ENCODE measurements at places on chromosomes 12 and 14.

DNA sequence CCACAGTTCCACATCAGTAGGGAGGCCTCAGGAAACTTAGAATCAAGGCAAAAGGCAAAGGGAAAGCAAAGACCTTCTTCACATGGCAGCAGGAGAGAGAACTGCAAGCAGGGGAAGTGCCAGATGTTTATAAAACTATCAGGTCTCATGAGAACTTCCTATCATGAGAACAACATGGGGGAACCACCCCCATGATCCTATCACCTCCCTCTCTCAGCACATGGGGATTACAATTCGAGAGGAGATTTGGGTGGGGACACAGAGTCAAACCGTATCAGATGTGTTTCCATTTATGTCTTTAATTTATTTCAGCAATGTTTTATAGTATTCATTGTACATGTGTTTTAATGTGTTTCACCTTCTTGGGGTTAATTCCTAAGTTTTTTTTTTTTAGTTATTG lies 25.8 kb downstream of the METAP2 start:
- no peak for DNase-seq

- no peak for DNase-seq
Measured at GRCh38 chr12:122503147-122503751, 2.5 kb upstream of the ZCCHC8 start.

DNA sequence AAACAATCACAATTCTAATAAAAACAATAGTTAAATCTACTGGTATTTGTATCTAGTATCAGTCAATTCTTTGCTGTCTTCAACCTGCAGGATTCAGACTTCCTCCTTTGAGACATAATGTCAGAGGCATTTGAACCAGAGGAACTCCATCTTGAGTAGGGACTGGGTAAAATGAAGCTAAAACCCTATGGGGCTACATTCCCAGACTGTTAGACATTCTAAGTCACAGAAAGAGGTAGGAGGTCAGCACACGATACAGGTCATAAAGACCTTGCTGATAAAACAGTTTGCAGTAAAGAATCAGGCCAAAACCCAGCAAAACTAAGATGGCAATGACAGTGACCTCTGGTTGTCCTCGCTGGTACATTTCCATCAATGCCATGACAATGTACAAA lies 48.2 kb upstream of the MAP3K9 start:
- no peak for DNase-seq

- no peak for DNase-seq
Measured at GRCh38 chr14:72830786-72831594, 62.9 kb downstream of the DPF3 start.

- DNase-seq = no peak
Measured at GRCh38 chr14:81889529-81889928, 355.9 kb upstream of the SEL1L start.

DNA sequence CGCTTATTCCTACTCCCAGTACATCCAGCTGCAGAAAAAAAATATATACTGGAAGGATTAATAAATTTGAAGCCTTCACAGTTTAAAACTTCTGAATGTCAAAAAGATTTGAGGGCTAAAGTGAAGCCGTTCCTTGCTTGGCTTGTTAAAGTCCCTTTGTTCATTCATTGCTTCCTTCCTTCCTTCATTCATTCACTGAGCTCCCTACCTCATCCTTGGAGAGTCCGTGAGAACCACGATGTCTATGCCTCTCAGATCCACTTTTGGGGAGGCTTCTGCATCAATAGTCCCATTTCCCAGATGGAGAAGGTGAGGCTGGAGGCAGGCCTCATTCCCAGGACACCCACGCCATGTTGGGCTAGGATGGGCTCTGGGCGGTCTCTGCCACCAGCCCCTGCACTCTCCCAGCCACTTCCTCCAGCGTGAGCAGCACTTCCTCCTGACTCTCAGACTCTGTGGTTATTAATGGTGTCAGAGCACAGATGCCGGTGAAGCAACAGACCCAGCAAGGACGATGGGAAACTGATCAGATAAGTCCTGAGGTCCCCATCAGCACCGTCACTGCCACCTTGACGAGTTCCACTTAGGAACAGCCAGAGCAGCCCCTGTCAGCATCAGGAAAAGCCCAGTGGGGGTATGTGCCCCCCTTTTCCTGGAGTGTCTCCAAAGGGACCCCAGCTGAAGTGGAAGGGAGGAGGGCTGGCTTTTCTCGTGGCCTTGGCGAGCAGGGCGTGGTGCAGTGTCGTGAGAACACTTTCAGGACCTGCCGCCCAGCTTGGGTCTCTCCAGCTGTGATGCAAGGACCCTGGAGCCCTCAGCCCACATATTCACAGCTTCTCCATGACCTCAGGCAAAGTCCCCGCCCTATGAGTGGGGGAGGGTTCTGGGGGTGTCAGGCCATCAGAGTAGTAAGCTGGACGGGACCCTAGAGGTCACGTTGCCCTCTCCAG lies 21.2 kb downstream of the ASB2 start:
- no peak for DNase-seq

DNA sequence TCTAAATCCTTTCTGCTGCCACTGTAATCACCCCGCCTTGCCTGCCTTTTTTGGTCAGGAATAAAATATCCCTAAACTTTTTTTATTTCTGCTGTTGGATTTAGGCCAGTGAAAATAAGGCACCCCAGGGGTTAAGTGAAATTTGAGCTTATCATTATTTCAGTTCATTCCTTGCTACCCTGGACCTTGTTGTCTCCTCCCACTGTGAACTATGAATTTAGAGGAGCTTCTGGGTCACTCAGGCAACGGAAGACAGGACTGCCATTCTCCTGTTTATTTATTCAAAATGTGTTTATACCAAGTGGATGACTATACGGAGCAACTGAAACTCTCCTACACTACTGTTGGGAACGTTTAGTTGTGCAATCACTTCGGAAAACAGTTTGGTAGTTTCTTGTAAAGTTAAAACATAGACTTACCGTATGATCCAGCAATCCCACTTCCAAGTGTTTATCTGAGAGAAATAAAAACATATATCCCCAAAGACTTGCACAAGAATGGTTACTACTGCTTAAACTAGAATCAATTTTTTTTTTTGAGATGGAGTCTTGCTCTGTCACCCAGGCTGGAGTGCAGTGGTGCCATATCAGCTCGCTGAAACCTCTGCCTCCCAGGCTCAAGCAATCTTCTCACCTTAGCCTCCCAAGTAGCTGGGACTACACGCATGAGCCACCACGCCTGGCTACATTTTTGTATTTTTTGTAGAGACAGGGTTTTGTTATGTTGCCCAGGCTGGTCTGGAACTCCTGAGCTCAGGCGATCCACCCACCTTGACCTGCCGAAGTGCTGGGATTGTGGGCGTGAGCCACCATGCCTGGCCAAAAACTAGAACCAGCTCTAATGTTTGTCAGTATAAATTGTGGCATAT lies 2.3 kb upstream of the TRAFD1 start:
- no peak for DNase-seq

DNA sequence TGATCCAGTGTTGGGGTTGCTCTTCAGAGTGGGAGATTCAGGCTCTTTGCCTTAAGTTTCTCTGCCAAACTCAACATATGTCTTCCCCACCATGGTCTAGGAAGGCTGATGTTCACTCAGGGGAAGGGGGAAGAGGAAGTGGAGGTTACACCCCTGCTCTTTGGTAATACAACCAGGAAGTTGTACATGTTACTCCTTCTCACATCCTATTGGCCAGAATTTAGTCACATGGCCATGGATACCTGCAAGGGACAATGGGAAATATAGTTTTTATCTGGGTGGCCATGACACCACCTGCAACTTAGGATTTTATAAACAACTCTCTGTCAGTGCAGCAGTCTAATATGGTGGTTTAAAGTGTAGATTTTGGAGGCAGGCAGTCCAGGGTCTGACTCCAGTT lies 150.9 kb downstream of the TBX5 start:
- no peak for DNase-seq

GRCh38 chr12:124389725-124390441 lies 95.0 kb downstream of the RFLNA start:
- DNase-seq = no peak

- DNase-seq = no peak
Measured at GRCh38 chr12:102374190-102374589, 106.2 kb downstream of the IGF1 start.

DNA sequence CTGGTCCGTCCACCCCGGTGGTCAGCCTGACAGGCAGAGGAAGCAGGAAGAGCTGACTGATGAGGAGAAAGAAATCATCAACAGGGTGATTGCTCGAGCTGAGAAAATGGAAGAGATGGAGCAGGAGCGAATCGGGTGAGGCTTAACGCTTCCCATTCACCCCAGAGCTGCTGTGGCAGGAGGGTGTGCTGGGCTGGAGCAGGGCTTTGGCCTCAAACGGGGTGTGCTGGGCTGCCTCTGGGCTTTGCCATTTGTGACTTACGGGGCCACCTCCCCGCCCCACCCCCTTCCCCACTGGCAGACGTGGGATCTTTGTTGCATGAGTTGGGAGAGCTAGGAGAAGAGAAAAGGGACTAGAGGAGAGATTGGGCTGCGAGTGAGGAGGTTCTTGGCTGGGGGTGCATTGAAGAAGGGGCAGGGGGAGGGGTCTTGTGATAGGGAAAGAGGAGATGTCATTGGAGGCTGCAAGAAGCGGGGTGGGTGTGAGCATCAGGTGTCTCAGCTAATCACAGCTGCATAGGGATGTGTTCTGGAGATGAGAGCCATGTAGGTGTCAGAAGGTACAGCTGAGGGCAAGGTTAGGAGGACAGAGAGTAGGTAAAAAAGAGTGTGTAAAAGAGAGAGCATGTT lies 56.3 kb downstream of the RPH3A start:
- DNase-seq = no peak

DNA sequence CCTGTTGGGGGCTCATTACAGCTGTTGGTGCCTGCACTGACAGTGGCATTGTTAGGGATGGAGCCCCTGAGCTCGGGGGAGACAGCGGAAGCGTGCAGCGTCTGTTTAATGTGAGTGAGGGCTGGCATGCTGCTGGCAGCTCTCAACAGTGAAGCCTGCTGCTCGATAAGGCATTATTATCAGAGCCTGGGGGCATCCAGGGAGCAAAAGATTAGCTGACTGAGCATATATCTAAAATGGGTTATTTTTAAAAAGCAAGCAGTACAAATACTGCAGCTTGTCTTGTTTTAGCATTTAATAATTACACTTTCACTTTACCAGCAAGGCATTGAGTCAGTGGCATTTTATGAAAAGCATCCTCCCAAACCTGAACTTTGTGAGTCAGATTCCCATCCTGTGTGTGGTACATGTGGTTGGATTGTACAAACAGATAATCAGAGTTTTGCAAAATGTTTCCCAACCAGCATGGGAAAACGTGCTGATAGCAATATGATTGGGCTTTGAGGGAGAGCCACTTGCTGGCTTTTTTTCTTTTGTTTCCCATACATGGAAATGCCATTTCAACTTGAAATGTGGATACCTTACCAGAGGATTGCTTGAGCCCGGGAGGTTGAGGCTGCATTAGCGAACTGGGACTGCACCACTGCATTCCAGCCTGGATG lies 150.8 kb downstream of the PRKCH start:
- DNase-seq = peak; percentile 85

- DNase-seq = no peak
Measured at GRCh38 chr12:132441871-132442863, 47.8 kb upstream of the FBRSL1 start.

GRCh38 chr12:26803552-26803951 lies 29.4 kb downstream of the ITPR2 start:
- no peak for DNase-seq

DNA sequence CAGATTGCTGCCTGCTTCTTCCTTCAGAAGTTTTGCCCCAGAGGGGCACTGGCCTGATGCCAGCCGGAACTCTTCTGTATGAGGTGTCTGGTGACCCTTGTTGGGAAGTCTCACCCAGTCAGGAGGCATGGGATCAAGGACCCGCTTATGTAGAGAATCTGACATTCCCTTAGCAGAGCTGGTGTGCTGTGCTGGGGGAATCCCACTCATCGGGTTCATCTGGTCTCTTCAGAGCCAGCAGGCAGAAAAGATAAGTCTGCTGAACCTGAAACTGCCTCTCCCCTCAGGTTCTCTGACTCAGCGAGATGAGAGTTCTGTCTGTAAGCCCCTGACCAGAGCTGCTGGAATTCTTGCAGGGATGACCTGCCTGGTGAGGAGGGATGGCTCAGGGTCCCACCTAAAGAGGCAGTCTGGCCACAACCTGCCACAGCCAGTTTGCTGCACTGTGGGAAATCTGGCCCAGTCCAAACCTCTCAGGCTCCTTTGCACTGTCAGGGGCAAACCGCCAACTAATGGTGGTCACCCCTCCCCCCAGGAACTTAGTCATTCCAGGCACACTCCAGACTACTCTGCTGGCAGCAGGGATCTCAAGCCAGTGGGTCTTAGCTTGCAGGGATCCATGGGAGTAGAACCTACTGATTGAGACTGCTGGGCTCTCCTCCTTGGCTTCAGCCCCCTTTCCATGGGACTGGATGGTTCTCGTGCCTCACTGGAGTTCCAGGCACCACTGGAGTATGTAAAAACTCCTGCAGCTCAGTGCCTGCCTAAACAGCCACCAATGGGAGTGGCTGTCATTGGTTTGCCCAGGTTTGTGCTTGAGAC lies 4.1 kb downstream of the CLEC2D start:
- peak; percentile 66 for DNase-seq

GRCh38 chr12:133145981-133146380 lies 15.6 kb downstream of the ZNF10 start:
- no peak for DNase-seq

GRCh38 chr12:501722-502447 lies 42.1 kb downstream of the B4GALNT3 start:
- DNase-seq = no peak

DNA sequence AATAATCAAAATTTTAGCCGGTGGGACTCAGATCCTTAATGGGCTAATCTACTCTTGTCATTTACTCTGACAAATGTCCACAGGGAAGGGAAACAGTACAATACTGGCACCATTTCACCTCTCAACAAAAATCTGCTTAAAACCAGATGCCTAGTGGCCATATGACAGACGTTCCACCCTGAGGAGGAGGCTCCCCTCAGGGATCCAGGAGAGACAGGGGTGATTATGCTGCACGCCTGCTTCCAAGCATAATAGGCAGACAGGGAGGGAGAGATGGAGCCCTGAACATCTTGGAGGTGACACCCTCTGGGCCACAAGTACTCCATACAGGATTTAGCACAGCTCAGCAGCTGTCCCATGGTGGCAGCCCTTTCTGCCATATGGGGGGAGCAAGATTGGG lies 24.8 kb upstream of the AKAP6 start:
- DNase-seq = no peak

DNA sequence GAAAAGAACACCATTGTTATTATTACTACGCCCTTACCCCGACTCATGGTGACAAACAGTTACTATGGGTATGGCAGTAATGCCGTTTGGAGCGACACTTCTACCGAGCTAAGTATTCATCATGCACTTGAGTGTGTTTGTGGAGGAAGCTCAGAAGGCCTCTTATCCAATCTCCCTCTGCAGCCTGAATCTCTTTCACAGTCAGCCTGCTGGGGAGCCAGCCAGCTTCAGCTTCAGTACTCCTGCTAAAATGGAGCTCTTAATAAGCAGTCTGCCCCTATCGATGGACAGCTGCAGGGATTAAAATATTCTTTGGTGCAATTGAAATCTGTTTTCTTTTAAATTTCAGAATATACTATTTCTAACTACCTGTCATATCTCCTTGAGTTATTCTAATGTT lies 24.7 kb upstream of the ATP5MC2 start:
- DNase-seq = no peak

GRCh38 chr14:73266317-73266716 lies 29.0 kb downstream of the PAPLN start:
- no peak for DNase-seq

- DNase-seq = no peak
Measured at GRCh38 chr12:51413791-51414190, 10.8 kb upstream of the SLC4A8 start.

GRCh38 chr14:94924189-94924588 lies 154.3 kb upstream of the GSC start:
- DNase-seq = no peak

GRCh38 chr12:123490089-123490488 lies 32.1 kb downstream of the SNRNP35 start:
- DNase-seq = no peak

- DNase-seq = no peak
Measured at GRCh38 chr12:62190689-62191490, 69.3 kb upstream of the USP15 start.
